CD4-positive, alpha-beta T cell treated with Interleukin-17A for 1 hour (primary cell): ENCODE measurements at places on chromosomes 3 and 15.

DNA sequence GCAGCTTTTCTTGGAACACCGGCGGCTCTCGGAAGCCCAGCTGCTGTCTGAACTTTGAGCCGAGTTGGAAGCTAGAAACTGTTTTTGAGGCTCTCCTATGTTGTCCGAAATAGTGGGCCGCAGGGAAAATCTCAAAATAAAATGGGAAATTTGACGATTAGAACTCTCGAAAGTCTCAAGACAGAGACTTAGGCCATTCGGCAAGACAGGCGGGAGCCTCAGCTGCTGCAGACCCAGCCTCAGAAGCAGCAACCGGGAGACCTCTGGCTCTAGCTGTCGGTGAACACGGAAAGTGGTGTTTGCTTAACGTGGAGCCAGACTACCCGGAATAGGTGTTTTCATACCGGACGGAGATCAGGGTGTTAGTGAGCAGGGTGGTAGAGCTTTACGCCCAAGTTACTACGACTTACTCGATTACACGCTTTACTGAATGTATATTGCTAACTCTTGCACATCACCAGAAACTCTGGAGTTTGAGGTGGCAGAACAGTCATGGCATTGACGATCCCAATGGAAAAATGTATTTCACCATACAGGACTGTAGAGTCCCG, 357 bp upstream of the MAN2C1 start:
- peak; percentile 35 for DNase-seq

- DNase-seq: no peak
Measured at GRCh38 chr15:55627730-55628368, 39.7 kb upstream of the PYGO1 start.

DNA sequence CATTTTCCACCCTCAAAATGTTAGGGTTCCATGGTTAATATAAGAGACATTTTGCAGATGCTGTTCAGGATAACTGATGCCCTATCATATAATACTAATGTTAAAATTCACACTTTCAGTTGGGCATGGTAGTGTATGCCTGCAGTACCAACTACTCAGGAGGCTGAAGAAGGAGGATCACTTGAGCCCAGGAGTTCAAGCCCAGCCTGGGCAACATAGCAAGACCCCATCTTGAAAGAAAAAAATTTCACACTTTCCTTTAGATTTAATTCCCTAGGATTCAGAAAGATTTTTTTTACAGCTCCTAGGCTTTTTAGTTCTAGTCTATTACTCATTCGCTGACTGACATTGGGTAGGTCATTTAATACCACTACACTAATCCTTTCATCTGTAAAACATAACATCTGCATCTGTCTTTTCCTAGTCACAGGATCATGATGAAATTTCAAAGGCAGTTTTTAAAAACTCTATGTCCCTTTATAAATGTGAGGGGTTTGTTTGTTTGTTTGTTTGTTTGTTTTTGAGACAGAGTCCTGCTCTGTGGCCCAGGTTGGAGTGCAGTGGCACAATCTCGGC, 103.7 kb downstream of the MYO5A start:
- DNase-seq: no peak

DNA sequence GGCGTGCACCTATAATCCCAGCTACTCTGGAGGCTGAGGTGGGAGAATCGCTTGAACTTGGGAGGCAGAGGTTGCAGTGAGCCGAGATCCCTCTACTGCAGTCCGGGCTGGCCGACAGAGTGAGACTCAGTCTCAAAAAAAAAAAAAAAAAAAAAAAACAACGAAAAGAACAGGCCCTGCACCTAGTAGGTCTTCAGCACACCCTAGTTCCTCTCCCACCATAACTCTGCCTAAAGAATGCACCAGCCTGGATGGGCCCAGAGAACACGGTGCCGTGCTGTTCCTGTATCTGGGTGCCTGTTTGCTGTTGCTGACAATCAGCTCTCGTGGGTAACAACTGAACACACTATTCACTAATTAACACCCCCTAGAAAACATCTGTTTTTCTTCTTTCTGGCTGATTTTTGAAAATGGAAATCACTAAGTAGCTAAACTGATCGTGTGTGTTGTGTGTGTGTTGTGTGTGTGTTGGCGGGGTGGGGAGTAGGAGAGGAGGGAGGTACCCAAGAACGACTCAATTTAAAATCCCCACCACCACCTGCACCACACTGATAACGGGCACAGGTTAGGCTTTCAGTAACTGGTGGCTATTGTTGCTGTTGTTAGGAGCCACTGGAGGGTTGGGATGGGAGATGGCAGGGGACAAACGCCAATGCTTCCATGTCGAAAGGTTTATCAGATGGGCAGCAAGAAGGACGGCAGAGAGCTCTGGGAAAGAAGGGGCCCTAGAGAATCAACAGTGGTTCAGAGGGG, 40.6 kb upstream of the MEX3B start:
- no peak for DNase-seq

- no peak for DNase-seq
Measured at GRCh38 chr15:97993310-97993738, 32.8 kb downstream of the ARRDC4 start.

DNA sequence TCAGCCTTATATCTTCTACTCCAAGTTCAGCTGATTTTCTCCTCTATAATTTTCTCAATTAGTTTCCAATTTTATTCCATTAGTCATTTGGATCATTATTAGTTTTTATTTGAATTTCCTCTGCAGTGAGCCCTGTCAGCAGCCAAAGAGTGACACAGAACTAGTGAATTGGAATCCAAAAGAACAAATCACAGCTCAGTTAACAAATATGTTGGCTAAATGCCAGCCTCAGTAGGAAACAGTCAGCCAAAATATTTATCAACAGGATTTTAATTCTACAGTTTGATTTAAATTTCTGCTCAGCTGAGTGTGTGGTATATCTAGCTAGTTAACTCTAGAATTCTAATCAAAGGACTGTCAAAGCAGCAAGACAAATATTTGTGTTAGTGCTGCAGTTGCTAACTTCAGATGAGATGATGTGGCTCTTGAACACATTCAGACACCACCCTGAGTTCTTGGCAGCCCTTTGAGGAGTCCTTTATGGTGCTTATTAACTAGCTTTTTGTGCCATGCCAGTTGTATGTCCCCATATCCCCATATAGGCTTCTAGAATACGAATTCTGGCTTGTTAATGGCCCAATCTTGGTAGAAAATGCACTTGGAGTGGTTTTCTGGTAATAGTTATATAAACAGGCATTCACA, 194.5 kb downstream of the CPNE4 start:
- DNase-seq: no peak

DNA sequence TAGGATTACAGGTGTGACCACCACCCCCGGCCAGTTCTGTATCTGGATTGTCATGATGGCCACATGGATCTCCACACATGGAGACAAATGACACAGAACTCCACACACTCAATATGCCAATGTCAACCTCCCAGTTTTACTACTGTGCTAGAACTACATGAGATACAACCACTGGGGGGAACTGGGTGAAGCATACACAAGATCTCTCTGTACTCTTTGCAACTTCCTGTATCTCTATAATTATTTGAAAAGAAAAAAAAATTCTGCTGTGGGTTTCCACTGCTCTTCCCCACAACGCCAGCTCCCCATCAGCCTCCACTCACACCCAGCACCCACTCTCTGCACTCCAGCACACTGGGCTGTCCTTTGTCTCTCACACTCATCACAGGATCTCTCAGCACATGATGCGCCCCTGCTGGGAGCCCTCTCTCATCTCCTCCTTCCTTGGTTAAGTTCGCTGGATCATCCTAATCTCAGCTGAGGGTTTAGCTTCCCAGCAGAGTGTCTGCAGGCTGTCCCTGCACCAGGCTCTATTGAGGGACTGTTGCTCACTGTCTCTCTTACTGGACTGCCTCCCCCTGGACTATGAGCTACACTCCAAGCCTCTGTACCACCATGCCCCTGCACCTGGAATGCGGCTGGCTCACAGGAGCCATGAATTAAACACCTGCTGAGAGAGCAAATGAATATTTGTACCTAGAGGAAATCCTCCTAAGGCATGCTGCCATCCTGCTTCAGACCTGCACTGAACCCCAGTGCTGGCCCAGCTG, 10.7 kb upstream of the RAB43 start:
- no peak for DNase-seq

- no peak for DNase-seq
Measured at GRCh38 chr3:155106119-155106518, 26.0 kb downstream of the MME start.

- peak; percentile 93 for DNase-seq
Measured at GRCh38 chr15:74995182-74995778, at the start of gene SCAMP5. SCAMP5 (plus strand) TSS chr15:74995563; CDS start chr15:75011840, 16,277 bp downstream.
